ENCODE measurements at places on chromosomes 7 and 10.
A peak's percentile ranks its signal among the peaks of the same experiment; 100 is the strongest.

DNA sequence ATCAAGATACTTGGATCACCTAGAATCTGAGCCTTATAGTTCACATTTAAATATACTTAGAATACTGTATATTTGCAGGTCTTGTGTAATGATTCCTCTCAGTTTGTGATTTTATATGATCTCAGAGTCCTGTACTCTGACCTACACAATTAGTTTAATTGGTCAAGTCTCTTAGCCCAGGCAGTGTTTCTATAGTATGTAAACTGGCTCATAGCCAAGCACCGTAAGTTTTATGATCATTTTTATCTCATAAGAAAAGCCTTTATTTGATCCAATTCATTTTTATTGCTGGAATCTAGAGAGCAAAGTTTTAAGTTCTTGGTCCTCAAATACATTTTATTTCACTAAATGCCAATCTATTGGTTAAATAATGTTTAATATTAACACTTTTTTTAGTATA lies 242.2 kb downstream of the MALRD1 start:
- no peak for DNase-seq

DNA sequence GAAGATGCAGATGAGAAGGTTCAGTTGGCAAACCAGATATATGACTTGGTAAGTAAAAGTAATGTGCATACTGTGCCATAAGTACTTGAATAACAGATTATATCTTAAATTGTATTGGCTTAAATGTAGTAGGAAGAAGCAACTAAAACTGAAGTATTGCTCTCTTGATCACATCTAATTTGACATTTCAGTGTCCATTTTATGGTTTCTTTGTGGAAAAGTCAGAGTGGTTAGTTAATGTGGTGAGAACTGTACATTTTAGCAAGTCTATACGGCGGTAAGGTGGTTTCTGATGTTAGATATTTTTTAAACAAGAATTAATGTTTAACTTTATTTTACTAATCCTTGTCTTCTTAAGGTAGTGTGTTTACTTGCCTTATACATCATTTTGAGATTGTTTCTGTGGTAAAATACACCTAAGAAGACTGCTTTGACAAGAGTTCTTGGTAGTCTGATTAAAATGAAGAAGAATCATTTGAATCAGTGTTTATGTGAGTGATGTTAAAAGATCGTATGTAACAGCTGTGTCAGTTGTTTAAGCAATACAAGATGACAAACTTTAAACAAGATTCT lies 5.1 kb downstream of the ING3 start:
- peak; percentile 66 for DNase-seq

DNA sequence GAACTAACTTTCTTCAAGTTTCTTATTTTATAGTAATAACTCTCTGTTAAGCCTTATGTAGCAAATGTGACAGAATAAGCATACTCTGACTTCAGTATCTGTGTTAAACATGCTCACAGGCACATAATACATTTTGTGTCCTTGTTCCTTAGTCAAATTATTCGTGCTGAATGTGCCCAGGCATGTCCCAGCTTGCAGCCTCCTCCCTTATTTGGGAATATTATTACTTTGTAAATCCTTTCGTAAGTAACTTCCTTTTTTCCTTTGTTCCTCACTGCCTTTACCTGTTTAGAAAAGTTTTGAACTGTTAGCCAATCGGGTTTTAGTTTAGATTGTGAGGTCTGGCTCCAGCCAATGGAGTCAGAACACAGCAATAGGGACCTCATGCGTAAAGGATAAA lies 46.9 kb downstream of the GALNT11 start:
- DNase-seq, result no peak

DNA sequence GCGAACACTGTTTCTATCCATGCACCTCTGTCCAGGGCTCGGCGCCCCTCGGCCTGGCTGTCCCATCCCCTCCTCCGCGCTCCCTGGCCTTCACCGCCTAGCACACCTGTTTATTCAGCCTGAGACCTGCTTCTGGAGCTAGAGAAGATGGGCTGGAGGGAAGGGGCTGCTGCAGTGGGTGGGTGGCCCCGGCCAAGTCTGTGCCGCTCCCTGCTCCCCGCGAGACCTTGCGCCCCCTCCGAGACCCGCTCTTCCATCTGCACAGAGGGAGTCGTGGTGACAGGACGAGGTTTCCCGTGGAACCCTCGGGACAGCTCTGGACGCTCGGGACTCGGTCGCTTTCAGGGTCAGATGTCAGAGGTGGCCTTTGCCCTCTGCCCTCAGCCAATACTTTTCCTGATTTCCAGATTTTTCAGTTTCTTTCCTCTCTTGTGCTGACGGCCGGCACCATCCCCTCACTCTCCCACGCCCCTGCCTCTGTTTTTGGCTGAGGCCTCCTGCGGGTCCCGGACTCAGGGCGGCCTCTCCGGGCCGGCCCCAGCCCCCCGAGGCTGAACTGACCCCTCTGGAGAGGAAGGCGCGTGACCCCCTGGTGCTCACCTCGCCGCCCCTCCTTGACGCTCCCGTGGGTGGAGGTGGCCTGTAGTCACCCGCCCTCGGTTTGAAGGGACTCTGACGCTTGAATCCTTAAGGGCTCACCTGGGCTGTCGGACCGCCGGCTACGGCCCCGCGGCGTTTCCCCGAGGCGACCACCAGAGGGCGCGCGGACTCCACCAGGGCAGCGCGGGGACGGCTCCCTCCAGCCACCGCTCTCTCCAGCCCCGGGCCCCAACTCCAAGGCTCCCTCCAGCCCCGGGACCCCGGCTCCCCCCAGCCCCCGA lies 15.6 kb downstream of the SHH start:
- peak; percentile 65 for DNase-seq

DNA sequence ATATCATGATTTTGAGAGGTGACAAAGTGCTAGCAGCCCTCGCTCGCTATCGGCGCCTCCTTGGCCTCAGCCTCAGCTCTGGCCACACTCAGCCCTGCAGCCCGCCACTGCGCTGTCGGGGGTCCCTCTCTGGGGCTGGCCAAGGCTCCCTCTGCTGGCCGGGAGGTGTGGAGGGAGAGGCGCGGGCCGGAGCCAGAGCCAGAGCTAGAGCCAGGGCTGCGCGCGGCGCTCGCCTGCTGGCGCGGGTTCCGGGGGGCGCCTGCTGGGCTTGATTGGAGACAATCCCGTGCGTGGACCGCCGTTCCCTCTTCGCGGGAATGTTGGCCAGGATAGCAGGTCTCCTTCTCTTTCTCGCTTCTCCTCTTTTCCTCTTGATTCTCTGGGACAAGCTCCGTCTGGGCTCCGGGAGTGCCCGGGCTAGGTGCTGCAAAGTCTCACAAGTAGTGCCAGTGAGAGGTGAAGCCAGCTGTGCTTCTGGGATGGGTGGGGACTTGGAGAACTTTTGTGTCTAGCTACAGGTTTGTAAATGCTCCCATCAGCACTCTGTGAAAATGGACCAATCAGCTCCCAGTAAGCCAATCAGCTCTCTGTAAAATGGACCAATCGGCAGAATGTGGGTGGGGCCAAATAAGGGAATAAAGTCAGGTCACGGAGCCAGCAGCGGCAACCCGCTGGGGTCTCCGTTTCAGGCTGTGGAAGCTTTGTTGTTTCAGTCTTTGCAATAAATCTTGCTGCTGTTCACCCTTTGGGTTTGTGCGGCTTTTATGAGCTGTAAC lies 43.4 kb upstream of the ELMO1 start:
- DNase-seq, result no peak

Measured in activated CD4-positive, alpha-beta T cell treated with anti-CD3 and anti-CD28 coated beads, Interleukin-2, amount 50 U/mL, for 16 hours (primary cell).